ENCODE measurements at places on chromosomes 5 and 9. TPM values are rescaled to one million over a fixed set of nuclear protein-coding genes. Genes with fewer than 3 reads are reported as not detected.

DNA sequence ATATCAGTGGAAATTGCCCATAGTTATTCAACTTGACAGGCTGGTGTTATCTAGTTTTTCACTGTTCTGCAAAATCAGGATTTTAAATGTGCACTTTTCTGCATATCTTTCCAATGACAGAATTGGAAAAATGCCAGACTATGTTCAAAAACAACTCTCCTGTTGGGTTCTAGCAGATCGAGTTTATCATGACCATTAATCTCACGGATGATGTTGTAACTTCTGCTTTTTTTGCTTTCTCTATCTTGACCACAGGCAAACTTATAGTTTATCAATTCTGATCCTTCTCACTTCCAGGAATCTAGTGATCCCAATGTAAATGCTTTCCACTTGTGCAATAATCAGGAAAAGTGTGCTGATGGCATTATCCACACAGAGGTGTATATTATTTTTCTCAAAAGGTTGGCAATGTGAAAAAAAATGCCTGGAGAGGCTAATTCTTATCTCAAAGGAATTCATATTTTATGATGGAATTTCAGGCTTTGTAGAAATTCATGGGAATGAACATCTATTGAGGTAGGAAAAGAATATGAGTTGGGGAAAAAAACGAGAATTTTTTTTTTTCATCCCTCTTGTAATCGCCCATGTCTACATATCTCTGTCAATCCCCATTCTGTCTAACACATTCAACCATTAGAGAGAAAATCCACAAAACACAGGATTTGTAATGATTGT is 73.6 kb upstream of the DAB2 start:
- DNase-seq, result no peak

- no peak for DNase-seq
Measured at GRCh38 chr5:97136475-97136874, 5.9 kb downstream of the LIX1 start.

GRCh38 chr5:57442080-57442839 is 40.4 kb downstream of the ACTBL2 start:
- peak; percentile 31 for DNase-seq

Gene ARHGAP26
- total RNA-seq, result 40.6 TPM

DNA sequence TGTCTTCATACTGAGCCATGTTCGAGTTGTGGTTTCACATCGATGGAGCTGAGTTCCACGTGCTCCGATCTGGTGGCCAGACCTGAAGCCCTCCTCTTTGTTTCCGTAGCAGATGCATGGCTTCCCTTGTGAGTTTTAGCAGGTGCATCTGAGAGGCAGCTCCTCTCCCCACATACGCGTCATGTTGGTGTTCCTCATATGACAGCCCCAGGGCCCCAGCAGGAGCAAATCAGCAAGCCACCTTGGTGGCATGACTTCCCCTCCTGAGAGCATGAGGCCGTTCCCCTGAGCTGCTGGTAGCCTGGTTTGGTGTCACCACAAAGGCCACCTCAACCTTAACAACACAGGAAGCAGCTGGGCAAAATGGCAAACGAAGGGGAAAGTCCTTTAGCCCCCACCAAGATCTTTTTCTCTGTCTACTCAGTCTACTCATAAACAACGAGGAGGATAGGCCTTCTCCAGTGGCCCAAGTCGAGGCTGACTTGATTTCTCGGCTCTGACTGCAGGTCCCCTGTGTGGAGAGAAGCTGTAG is 5.9 kb downstream of the CYFIP2 start:
- no peak for DNase-seq

DNA sequence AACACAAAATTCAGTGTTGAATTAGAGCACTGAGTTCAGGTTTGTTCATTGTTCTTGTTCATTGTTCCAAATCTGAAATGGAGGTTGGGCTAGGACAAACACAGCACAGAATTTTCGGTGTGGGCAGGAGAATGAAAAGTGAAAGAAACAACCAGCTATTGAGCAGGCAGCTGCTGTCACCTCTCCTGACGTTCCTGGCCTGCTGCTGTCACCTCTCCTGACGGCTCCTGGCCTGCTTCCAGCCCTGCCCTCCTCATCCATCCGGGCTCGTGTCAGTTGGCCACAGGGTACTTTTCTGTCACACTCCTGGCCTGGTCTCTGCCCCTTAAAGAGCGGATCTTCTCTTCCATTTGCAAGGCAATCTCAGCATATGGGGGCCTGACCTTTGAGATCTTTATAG is 45.2 kb upstream of the CKMT2 start:
- no peak for DNase-seq

Gene RANBP3L
- total RNA-seq, result 5.1 TPM

Gene ENG
- 9.1 TPM for total RNA-seq

GRCh38 chr5:38291355-38291754 is 33.0 kb downstream of the EGFLAM start:
- DNase-seq, result no peak

DNA sequence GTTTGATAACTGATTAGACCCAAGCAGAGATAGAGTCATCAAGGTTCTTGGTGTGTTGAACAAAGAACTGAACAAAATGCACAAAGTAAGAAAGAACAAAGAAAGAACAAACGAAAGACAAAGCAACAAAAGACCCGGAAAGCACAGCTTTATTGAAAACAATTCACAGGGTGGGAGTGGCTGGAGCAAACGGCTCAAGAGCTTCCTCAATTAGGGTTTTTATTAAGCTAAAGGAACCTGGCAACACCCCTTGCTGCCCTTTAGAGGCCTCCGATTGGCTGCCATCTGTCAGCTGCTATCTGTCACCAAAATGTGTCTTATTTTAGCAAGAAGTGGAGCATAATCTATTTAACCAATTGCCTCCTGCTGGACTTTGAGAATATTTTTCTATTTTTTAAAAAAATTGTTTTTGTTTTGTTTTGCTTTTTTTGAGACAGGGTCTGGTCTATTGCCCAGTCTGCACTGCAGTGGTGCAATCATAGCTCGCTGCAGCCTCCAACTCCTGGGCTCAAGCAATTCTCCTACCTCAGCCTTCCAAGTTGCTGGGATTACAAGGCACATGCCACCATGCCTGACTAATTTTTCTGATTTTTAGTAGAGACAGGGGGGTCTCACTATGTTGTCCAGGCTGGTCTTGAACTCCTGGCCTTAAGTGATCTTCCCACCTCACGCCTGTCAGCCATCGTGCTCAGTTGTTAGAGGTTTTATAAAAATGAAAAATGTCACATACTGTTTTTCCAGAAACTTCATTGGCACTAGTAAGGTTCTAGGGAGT is 7.7 kb upstream of the ABO start:
- no peak for DNase-seq

- DNase-seq, result no peak
Measured at GRCh38 chr5:119031011-119031886, 39.6 kb upstream of the DMXL1 start.

DNA sequence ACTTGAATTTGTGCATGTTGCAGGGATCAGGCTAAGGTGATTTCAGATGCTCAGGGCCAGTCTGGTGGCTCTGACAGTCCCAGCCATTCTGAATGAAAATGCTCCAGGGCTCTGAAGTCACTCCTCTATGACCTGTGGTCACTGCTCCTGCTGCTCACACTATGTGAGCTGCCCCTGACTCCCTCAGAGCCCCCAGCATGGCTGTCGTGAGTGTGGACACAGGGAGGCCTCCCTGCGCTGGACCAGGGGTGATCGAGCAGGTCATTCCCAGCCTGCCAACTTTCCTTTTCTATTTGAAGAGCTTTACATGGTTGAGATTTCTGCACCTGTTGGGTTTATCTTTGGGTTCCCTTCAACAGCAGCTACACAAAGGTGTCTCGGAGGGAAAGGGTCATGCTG is 74.5 kb downstream of the WNK2 start:
- no peak for DNase-seq

DNA sequence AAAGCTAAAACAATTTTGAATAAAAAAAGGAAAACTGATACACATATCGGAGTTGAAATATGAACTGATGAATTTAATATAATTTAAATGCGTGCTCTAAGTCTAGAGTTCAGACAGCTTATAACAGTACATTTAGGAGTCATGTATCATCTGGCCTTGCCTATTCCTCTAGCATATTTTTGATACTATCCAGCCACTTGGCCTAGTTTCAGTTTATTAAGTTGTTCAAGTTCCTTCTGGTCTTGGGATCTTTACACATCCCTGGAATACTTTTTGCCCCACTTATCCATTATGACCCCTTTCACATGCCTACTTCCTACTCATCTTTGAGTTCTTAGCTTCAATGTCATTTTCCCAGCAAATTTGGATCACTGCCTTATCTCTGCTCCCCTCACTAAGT is 192.4 kb upstream of the EFNA5 start:
- DNase-seq, result no peak

DNA sequence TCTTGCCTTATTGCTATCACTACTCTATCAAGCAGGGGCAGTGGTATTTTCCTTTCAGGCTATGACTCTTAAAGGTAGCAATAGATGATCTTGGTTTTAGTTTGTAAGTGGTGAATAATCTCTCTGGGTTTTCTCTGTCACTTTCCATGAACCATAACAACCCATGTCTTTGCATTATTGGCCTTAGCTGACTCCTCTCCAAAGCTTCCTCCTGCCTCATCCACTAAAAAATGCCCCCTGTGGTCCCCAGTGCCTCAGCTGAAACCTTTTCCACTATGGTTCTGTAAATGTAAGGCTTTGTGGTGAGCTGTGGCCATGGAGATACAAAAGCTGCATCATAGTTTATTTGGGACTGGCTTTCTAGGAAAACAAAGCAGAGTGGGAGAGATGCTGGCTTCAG is 128.8 kb downstream of the GPBP1 start:
- no peak for DNase-seq

Data from skin of body (tissue), 3 donors.